ENCODE measurements at places on chromosomes 13 and 19.

DNA sequence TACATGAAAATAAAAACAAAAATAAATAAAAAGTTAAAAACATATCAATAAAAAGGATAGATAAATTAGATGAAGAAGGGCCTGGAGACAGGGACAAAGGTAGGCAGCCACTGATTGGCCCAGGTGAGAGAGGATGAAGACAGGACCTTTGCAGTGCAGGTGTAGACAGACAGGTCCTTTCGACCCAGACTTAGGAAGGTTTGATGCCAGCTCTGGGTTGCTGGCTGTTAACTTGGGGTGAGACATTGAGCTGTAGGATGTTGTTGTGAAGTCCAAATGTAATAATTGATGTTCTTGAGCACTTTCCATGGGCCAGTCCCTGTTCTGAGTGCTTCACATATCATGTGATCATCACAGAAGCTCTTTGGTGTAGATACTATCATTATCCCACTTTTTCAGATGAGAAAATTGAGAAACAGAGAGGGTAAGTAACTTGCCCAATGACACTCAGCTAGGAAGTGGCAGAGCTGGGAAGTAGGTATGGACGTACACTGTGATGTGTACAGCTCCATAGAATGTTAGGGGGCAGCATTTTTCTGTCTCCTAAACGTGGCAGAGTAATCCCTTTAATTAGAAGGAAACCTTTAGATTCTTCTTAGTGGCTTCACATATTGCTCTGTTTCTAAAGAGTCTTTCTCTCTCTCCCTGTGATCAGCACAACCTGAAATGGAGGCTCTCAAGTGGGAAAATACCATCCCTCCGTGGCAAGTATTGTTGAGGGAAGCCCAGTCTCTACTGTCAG lies 76.0 kb upstream of the STK24 start:
- no peak for DNase-seq

DNA sequence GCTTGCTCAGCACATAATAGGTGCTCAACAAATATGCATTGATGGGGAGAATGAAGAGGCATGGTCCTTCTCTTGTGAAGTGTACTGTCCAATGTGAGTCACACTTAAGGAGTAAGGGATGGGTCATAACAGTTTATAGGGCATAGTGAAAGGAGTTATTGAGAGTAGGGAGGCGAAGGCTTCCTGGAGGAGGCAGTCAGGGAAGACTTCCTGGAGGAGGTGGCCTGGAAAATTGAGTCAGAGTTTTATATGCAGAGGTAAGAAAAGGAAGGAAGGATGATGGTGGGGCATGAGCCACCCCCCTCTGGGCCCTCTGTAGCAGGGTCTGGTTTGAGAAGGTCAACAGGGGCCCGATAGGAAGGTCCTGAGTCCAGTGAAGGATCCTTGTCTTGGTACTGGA lies 57.0 kb upstream of the ZNF536 start:
- DNase-seq, result no peak

DNA sequence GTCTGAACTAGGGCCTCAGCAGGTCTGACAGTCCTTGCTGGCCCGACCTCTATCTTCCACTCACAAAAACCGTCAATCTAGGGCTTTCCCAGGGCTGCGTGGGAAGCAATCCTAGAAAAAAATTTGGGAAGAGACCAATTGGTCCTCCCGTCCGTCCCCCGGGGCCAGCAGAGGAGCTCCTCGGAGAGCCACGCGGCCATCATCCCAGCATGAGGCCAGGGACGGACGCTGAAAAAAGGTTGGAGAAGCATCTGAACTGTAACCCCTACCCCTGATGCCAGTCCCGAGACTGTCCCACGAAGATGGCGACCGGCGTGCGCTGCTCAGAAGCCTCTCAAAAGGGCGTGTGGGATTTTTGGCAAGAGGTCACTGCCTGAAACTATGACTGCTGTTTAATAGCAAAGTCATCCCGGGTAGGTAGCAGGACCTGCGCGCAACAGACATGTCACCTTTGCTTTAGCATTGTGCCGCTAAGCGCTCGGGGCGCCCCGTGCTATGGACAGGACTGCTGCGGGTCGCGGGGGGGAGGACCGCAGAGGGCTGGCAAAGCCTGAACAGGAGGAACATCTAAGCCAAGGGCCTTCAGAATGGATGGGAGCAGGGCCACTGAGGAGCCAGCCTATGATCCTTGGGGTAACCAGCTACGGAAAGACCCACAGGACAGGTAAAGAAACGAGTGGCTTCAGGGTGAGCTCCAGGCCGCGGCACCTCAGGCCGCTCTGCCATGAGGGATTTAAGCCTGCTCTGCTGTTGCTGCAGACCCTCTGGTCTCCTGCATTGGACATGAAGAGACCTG lies 10.6 kb downstream of the AKAP8 start:
- no peak for DNase-seq

DNA sequence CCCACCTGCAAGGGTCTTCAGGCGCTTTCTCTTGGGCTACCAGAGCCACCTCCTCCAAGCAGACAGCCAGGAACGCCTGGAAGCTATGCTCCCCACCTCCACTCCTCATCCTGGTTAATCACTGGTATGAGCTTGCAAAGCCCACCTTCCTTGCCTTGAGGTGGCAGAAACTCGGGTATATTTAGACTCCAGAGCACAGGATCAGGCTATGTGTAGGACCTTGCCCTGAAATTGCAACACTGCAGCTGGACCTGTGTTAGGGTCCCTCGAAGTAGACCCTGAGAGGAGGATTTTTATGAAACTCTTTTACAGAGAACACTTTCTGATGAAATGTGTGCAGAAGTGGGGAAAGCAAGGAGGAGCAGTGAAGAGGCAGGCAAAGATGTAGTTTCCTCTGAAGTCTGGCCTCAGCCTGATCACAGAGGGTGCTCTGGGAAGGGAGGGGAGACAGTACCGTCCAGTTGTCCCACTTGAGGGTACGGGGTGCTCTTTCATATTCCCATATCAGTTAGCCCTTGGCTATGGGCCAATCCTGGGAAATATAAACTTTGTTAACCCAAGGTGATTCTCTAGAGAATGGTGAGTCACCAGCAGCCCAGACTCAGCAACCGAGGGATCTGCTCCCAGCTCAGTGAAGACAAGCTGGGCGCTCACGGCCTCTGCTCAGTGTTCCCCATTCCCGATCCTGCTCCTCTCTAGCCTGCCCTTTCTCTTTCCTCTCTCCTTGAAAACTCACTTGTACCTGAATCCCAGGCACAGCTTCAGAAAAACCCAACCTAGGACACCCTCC lies 157.9 kb downstream of the UQCRFS1 start:
- DNase-seq, result no peak

DNA sequence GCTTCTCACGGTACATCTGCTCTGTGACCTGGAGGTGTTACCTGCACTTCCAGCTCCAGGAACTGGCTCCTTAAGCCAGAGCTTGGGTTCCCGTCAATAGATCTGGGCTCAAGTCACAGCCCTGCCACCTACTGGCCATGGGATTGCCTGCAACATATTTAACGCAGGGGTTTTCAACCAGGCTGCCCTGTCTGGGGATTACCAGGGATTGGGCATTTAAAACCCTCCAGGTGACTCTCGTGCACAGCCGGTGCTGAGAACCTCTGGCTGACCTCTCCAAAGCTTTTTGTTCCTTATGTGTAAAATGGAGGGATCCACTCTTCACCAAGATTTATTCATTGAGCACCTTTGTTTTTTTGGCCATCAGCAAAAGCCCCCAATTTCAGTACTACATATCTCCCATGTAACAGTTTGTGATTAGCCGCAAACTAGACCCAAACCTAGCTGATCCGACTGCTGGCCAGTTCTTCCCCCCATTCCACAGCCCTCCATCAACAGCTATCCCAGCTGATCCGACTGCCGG lies 76.6 kb upstream of the STK24 start:
- peak; percentile 65 for DNase-seq

GRCh38 chr19:58154287-58154678 lies 3.7 kb upstream of the ZNF329 start:
- no peak for DNase-seq

GRCh38 chr19:48484931-48485612 lies 15.9 kb downstream of the CYTH2 start:
- no peak for DNase-seq

DNA sequence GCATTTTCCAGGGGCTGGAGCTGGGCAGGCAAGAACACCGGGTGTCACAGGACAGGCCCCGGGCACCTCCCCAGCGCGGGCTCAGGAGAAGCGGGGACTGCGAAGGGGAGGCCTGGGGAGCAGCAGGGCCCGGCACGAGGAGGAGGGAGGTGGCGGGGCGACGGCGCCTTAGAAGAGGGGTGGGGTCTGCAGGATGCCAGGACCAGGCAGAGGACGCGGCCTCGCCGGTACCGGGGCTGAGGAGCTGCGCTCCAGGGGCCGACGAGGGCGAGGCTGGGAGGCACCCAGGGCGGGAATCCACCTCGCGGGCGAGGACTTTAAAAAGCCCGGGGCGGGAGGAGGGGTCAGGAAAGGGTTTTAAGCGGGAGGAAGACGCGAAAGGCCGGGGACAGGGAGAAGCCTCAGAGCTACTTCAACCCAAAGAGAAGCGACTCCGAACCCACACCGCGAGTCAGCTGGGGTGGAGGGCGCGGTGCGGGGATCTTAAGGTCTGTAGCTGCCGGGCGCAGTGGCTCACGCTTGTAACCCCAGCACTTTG lies 665 bp downstream of the ZNF347 start:
- no peak for DNase-seq

DNA sequence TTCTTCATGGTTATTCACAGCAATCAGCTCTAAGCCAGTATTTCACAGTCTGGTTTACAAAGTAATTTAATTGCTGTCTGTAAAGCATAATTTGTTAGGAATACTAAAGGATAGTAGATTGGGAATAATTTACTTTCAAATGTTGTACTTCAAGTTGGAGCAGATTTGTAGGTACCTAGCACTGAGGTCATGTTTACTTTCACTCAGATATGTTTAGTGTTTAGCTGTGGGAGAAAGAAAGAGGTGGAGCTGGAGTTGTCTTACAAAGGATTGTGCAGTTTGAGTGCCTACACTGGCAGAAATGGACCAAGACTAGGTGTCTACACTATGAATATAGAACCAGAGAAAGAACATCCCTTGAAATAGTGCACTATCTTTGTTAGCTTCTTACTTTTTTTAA lies 464.6 kb downstream of the PCDH9 start:
- no peak for DNase-seq

GRCh38 chr19:6753178-6754031 lies 13.8 kb downstream of the SH2D3A start:
- DNase-seq, result no peak

GRCh38 chr19:49975051-49975450 lies 14.1 kb upstream of the SIGLEC11 start:
- DNase-seq, result no peak

DNA sequence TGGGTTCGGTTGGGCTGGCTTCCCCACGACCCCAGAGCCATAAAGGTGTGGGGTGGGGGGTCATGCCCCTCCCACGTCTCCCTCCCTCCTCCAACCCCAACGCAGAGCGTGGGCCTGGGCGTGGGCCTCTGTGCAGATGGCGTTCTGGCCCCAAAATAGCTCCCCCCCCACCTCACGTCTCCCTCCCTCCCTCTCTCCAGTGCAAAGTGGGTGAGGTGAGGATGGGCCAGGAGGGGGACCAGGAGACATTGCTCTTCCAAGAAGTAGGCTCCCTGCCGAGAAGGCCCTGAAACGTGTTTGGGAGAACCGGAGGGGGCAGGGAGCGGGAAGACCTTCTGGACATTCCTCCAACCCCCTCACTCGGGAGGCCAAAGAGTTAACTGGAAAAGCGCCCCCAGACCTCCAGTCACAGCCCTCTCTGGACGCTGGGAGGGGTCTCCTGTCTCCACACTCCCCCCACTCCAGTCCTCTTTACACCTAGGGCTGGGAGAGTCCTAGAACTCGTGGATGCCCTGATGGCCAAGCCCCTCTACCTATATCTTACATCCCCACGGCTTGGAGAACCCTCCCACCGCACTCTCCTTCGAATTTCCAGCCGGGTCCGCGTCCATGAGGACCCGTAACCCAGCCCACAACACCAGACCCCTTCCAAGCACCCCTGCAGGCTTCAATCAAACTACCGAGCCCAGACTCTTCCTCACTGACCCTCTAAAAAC lies 855 bp downstream of the UNC13A start:
- no peak for DNase-seq
